ENCODE measurements at places on chromosomes 13 and 19. TPM values are rescaled to one million over a fixed set of nuclear protein-coding genes. Genes with fewer than 3 reads are reported as not detected.

The OR1M1 gene
- not detected for polyA plus RNA-seq

- DNase-seq = no peak
Measured at GRCh38 chr19:2811735-2812413, 7.8 kb upstream of the ZNF554 start.

GRCh38 chr13:30551189-30551588, 66.5 kb upstream of the USPL1 start:
- peak; percentile 26 for DNase-seq

DNA sequence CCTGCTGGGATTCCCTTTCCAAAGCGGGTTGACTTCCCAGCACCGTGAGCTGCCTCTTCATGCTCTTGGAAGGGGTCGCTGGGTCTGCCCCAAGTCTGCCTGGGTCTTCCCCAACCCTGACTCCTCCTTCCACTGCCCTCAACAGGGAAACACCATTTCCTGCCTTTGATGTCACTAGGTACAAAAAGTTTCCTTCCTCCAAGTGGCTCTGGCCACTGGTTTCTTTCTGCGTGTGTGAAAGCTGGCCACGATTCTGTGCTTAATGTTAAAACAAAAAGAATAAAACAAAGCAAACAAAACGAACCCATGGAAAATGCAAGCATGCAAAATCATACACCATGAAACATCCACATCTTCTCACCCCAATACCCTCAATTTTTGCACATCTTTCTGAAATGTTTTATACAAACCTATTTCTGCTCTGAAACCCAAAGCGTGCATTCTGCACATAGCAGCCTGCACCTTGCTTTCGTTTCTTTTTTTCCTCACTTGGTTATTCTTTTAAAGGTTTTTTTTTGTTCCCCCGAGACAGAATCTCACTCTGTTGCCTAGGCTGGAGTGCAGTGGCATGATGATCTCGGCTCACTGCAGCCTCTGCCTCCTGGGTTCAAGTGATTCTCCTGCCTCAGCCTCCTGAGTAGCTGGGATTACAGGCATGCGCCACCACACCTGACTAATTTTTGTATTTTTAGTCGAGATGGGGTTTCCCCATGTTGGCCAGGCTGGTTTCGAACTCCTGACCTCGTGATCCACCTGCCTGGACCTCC, 12.5 kb upstream of the TNFSF9 start:
- DNase-seq = no peak

Data from muscle of back (tissue), 13 donors.